ENCODE measurements at places on chromosomes 16 and 17. TPM values are rescaled to one million over a fixed set of nuclear protein-coding genes. Genes with fewer than 3 reads are reported as not detected.

GRCh38 chr17:40791111-40791510 lies 8.6 kb downstream of the KRT28 start:
- DNase-seq: no peak

DNA sequence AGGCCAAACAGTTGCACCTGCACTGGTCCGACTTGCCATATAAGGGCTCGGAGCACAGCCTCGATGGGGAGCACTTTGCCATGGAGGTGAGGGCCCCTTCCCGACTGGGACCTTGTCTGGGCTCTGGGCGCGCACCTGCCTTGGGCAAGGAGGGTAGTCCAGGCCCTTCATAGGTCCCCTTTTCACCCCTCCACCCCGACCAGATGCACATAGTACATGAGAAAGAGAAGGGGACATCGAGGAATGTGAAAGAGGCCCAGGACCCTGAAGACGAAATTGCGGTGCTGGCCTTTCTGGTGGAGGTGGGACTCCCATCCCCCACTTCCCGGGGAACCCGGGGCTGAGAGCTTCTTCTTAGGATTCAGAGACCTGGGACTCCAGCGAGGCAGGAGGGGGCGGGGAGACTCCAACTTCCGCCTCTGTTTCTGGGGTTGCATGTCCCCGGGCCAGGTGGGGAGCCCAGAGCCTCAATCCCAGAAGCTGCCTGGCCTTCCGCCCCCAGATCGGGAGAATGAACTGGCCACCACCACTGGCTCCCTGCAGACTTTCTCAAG lies 7.8 kb downstream of the CA4 start:
- DNase-seq: no peak

- no peak for DNase-seq
Measured at GRCh38 chr17:30388321-30389179, 9.8 kb downstream of the CPD start.

GRCh38 chr17:81251709-81252301 lies 12.7 kb downstream of the NDUFAF8 start:
- DNase-seq: no peak

CDT1 gene
- total RNA-seq: 14.2 TPM

- DNase-seq: no peak
Measured at GRCh38 chr17:10871914-10872313, 34.0 kb upstream of the PIRT start.

GRCh38 chr16:53511403-53512280 lies 8.6 kb upstream of the AKTIP start:
- DNase-seq: no peak

SLC5A10 gene
- total RNA-seq: not detected

- peak; percentile 84 for DNase-seq
Measured at GRCh38 chr16:70576431-70577255, 53.0 kb downstream of the SF3B3 start.

CHD9NB gene
- total RNA-seq: 0.22 TPM

DNA sequence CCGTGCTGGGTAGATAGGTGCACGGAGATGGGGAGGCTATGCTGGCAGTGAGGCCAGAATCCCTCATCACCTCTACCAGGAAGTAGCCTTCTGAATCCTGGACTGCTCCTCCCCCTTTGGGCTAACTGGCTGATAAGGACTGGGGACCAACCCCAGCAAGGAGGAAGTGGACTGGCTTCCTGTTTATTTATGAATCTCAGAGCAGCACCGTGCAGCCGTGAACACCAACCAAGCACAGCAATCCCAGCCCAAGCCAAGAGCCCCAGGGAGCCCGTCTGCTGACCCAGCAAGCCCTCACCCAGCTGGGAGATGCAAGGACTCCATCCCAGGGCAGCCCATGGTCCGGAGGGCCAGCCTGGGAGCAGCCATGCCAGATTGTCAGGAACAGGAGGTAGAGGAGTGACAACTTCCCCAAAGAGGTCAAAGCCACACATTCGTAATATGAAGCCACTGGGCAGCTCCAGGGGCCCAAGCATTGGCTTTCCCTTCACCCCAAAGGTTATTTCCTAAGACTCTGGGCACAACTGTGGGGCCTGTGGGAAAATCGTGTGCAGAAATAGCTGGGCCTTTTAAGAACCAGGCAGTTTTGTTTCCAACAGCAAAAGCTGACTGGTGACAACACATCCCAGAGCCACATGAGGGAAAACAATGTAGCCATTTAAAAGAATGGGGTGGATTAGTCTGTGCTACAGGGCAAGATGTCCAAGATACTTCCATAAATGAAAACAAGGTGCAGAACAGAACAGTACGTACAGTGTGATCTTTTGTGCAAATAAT lies 23.9 kb downstream of the PHB1 start:
- no peak for DNase-seq

TRIM65 gene
- total RNA-seq: 24.2 TPM

ZNF469 gene
- 2.6 TPM for total RNA-seq

DNA sequence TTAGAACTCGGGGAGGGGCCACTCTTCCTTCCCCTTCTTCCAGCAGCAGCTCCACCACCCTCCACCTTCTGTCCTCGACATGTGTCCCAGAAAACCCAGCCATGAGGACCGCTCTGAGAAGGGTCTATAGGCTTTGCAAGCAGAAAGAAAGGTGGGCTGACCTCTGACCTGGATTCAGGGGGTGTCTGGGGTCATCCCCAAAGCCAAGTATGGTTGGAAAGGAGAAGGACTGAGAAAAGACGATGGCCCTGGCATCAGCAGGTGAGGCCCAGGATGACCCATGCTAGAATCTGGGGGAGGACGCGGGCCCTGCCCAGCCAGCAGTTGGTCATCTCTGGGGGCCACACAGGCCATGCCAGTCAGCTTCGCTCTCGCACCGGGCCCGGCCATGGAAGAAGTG lies 6.1 kb upstream of the SMIM5 start:
- no peak for DNase-seq

KRTAP9-8 gene
- not detected for total RNA-seq

LRRC36 gene
- total RNA-seq: not detected

DNA sequence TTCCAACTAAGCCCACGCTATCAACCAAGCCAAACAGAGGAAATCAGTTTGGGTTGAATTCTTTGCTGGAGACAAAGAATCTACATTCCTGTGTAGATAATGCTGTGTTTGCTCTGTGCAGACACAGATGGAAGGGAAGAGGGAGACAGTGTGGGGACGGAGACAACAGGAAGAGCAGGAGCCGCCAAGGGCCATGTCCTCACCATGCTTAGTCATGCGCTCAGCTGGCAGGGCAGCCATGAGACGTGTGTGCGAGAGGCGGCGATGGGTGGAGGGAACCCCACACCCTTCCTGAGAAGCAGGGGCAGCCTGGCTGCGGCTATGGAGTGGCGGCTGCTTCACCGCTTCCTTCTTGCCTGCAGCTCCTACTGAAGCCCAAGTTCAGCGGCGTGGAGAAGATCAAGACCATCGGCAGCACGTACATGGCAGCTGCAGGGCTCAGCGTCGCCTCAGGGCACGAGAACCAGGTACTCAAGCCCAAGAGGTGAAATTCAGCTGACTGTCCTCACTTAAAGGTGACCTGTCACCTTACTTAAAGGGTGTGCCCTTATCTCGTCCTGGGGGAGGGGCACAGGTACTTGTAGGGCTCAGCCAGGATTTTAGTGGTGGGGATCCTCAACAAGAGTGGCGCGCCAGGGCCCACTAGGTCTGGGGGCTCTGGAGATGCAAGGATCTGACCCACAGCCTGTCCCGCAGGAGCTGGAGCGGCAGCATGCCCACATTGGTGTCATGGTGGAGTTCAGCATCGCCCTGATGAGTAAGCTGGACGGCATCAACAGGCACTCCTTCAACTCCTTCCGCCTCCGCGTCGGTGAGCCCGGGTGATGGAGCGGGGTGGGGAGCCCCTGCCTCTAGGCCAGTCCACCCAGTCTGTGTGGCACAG lies 47.5 kb downstream of the ADCY7 start:
- peak; percentile 97 for DNase-seq

DNA sequence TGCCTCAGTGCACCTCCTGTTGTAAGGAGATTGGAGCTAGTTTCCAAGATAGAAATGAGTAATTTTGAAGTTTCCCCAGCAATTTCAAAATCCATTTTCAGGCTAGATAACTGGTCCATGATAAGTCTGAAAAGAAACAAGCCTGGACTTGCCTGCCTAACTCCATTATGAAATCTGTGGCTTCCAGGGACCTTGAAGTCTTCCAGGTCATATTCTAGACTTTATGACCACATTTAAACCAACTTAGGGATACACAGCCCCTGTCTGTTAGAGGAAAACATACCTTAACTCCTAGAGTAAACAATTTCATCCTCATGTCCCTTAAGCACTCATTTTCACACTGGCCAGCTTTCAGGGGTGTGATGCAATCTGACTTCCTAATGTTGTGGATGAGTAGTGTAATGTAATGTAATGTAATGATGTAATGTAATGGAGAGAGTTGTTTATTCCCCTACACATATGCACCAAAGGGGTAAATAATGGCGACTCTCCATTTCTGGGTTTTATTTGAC lies 96.7 kb upstream of the FAM20A start:
- peak; percentile 81 for DNase-seq

ENPP7 gene
- not detected for total RNA-seq

- peak; percentile 76 for DNase-seq
Measured at GRCh38 chr17:4498461-4499397, at the start of gene SPNS2. SPNS2 (plus strand) TSS chr17:4498881; CDS start chr17:4499048, 167 bp downstream.

AARS1 gene
- total RNA-seq: 160 TPM

MEOX1 gene
- not detected for total RNA-seq

ITGB3 gene
- total RNA-seq: 7.2 TPM

- no peak for DNase-seq
Measured at GRCh38 chr16:79093554-79093967, 507.0 kb downstream of the MAF start.

- no peak for DNase-seq
Measured at GRCh38 chr17:28741358-28742349, 2.2 kb upstream of the TRAF4 start.

GRCh38 chr17:57425903-57426880 lies 169.9 kb downstream of the MSI2 start:
- no peak for DNase-seq

- DNase-seq: no peak
Measured at GRCh38 chr17:10318535-10318934, 54.3 kb downstream of the MYH13 start.
